Hematopoietic multipotent progenitor cell treated with erythropoietin and hydrocortisone succinate and interleukin-3 and kit ligand, for 8 days (in vitro differentiated cells): ENCODE measurements at places on chromosomes 1 and 21.

- no peak for DNase-seq
These were observed 407.0 kb downstream of the PTPRU start for GRCh38 chr1:29643281-29643680.

DNA sequence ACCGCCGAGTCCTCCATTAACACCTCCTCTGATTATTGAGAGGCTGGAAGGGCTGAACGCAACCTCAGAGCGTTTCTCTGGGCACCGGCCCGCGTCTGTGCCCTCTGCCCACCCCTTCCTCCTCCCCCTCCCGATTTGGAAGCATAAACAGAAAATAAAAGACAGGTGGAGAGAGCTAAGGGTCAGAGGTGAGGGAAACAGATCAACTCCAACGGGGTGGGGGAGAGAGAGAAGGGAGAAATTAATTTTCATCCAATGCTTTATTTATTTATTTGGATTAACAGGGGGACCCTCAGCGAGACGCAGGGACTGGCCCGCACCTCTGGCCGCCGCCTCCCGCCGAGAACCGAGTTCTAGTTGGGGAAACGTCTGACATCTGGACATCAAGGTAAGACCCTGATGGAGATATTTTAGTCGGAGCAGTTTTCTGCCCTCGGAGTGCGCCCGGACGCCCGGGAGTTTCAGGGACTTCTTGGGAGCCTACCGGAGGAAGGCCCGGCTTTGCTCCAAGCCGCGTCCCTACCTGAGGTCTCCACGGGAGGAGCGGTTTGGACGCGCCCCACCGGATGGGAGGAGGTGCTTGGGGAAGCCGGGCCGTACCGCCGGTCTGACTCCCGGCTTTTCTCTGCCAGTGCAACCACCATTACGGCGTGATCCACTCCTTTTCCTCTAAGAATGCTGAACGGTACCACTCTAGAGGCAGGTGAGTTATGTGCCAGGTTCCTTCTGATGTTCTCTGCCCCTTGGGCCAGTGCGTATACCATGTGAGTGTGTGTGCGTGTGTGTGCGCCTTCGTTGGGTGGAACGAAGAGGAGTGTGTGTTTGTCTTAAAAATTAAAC, 5.1 kb upstream of the LHX9 start:
- no peak for DNase-seq

- no peak for DNase-seq
These were observed 172.2 kb downstream of the PRDM16 start for GRCh38 chr1:3241236-3241550.

DNA sequence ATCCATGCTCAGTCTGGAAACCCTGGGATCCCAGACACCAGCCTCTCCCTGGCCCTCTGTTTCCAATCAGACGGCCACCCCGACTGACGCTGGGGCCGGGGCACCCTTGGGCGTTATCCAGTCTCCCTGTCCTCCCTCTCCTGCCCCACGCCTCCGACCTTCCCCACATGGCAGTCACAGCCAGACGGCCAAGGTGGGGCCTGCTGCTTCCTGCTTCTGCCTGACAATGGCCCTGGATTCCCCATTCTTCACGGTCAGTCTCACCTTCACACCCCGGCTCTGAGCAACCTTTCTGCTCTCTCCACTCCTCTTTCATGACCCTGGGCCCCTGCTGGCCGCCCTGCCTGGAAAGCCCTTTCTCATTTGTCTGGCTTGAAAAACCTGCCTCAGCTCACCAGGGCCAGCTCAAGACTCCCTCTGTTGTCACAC, 6.6 kb downstream of the GNG4 start:
- no peak for DNase-seq

DNA sequence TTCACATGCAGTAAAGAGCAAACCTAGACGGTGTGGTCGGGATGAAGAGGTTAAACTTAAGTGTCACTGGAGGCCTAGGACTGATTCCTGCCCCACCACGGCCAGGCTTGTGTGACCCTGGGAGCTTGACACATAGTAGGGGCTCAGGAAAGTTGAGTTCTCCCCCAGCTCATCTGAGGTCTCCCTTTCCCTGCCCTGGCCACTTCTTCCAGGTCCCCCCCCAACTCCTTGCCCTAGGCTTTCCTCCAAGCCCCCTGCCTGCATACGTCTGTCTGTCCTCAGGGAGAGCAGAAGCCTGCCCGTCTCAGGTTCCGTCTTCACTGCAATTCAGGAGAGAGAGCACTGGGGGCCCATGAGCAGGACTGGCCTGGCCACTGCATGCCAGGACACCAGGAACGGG, 225.8 kb downstream of the PTPRU start:
- DNase-seq = no peak

GRCh38 chr1:25622531-25622930, 5.9 kb downstream of the MAN1C1 start:
- no peak for DNase-seq

DNA sequence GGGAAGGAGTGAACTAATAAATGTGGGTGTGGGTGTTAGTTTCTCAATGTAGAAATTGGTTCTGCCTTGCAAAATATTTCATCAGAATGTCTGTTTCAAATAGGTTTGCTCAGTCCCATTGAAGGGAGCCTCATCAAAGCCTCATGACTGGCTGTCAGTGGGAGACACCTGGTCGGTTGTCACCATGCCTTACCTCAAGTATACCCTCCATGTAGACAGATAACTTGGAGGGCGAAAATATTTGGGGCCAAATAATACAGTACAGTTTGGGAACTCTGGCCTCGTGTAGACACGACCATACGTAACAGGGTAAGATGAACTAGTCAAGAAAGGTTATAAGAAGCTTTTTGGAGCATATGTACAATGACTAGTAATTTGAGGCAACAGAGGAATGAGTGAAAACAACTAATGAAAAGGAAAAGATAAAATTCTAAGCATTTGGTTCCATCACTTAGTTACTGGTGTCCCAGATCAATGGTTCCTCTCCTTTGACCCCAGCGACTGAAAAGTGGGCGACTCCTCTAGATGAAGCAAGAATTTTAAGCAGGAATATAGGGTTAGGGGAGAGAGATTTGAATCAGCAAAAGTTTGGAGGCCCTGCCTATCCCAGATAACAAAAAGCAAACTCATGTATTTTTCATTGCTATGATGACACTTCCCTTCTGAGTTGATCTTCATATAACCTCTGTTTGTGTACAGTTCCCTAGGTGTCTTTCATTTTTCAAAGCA, 163.9 kb downstream of the LRRC40 start:
- DNase-seq = no peak

GRCh38 chr1:152188673-152189591, 29.9 kb upstream of the RPTN start:
- peak; percentile 75 for DNase-seq

DNA sequence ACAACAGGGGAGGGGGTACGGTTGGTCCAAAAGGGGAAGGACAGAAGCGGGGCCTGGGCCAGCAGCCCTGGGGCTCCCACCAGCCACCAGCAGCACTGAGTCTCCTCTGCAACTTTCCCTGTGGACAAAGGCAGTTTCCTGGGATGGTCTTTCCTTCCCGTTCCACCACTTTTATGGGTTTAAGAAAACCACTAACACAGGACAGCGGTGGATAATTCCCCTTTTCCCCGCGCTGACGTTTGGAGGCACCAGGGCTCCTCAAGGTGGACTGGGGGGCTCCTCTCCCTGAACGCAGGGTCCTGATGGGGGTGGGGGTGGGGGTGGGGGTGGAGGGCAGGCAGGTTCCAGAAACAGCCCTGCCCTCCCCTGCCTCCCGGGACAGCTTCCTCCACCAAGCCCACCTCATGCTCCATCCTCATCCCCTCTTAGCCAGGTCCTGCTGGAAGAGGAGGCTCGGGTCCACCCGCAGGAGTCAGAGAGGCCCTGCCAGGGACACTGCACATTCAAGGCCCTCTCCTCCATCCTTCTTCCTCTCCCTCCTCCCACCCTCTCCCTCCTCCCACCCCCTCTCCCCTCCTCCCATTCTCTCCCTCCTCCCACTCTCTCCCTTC, 4.8 kb upstream of the COL6A1 start:
- no peak for DNase-seq

GRCh38 chr1:186144505-186144904, 230.5 kb downstream of the TPR start:
- DNase-seq = no peak

DNA sequence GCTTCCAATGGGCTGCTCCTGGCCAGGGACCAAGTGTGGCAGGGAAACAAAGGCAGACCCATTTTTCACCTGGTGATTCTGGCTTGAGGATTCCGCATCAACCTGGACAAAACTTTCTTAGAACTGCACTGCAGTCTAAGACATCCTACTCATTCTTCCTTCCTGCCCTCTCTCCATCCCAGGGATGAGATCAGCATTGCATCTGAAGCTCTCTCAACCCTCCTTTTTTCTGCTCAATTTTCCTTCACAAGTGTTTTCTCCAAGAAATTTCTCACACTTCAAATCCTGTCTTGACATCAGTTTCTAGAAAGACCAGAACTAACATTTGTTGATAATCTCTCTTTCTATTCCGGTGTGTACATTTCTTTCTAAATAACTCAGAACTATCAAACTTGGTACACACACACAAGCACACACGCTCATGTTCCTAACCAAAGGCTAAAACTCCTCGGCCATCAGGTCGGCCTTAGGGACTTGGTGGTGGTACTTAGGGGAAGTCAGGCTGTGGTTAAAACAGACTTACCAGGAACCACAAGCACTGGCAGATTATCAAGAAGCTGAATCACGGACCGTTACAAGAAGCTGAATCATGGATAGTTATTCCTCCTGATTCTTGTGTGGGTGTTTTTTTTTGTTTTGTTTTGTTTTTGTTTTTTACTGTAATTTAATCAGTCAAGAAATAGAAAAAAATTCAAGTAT, 21.0 kb upstream of the CXADR start:
- DNase-seq = peak; percentile 64

DNA sequence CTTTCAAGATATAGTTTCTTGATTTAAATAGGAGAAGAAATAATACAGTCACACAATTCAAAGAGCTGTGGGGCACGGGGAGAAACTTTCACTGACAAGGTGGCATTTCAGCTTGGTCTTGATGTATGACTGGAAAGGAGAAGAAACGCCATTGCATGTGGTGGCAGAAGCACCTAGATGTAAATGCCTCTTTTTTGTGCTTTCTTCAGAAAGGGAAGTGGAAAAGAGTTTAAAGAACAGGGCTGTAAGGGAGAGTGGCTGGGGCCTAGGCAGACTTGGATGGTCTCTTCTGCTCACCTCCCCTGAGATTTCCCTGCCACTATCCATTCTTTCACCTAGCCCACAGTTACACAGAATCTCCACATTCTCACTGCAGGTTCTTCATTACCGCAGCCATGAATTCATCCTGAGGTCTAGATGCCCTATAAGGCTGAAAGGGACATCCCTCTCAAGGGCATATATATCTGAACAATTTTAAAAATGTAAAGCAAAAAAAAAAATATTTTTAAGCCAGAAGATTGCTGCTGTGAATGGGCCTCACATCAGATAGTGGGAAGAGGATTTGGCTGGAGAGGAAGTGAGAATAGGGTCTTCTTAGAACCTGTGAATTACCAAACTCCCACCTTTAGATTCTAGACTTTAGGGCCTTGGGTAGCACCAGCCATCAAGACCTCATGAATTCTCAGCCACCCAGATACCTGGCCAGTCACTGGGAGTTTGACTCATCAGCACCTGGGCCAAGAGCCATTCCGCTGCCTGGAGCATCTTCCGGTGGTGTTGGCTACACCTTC, 23.4 kb downstream of the CACNA1E start:
- no peak for DNase-seq

DNA sequence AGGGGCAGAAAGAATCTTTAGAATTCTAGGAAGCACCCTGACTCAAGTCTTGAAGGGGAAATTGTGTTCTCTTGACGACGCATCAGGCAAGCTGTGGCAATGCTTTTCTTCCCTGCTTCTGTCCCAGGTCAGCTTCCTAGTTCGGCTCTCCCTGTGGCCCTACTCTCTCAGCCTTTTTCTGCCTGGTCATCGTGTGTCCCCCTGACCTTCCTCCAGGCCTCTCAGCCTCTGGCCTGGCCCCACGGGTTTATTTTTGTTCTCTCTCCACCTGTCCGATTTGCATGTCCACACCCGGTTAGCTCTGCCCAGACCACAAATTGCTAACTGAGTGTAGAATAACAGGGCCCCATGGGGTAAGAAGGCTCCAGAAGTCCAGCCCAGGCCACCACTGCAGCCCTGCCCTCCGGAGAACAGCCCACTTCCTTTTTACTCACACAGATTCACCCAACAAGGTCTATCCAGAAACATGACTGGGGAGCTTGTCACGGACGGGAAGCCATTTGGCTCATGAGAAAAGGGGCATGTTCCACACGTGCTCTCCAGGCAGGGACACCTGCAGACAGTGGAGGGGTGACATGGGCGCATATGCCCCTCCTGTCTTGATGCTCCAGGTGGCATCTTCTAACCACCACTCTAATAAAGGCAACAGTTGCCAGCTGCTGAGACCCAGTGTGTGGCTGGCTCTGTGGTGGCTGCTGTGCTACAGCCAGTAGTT, 9.8 kb downstream of the KCNN3 start:
- DNase-seq = no peak
